ENCODE measurements at places on chromosomes 1 and 21.

GRCh38 chr1:18927654-18928272, 25.4 kb upstream of the ALDH4A1 start:
- DNase-seq: no peak

DNA sequence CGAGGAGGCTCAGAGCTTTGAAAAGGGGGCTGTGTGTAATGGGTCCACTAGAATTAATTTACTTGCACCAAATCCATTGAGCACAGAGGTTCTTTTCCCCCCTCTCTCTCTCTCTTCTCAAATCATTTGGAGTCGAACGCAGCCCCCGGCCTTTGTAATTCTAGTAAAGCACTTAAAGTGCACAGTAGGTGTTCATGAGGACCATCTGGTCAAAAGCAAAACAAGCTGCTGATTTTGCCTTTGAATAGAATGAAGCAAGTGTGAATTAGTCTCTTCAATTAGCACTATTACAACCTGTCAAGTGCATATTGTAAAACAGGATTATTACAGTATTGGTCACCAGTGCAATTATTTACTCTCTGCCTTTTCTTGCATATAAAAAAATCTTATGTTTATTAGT, 259.9 kb downstream of the FAF1 start:
- no peak for DNase-seq

- peak; percentile 22 for DNase-seq
Measured at GRCh38 chr1:86965012-86965826, 50.8 kb downstream of the HS2ST1 start.

DNA sequence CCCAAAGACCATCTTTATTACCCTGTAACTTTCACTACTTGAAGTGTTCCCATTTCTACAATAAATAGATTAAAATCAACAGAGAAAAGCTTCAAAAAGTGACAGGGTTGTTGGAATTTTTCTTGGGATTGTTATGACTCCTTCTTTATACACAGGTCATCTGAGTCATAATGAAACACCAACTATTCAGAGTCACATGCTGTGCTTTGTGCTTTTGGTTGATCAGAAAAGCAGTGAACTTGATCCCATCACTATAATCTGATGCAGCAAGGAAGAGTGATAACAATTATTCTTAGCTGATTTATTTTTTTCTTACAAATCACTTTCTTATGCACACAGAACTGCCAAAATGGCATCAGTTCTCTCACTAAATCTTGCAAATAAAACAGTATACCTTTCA, 422.9 kb downstream of the PTBP2 start:
- peak; percentile 61 for DNase-seq

- DNase-seq: no peak
Measured at GRCh38 chr1:60583696-60584095, 498.7 kb upstream of the NFIA start.

- DNase-seq: peak; percentile 19
Measured at GRCh38 chr1:186617926-186618325, 62.3 kb downstream of the PTGS2 start.

DNA sequence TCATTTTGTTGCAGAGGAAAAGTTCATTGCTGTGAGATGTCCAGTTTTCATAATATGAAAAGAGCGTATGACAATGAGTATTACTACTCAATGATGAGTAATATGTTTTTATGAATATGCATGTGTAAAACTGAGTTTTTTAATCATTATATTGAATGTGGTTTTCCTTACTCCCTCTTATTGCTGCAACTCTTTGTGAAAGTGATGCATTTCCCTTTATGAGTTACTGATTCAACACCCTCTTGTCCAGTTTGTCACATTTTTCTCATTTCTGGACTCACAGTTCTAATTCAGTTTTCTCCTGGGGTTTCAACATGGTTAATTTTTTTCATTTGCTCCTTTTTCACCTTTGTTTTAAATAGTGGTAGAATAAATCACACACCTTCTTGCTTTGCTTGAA, 35.2 kb upstream of the KCNJ15 start:
- DNase-seq: peak; percentile 85

GRCh38 chr1:184695023-184695422, 59.6 kb downstream of the EDEM3 start:
- no peak for DNase-seq
